ENCODE measurements at places on chromosomes 6 and 20. TPM values are rescaled to one million over a fixed set of nuclear protein-coding genes. Genes with fewer than 3 reads are reported as not detected.
A peak's percentile ranks its signal among the peaks of the same experiment; 100 is the strongest.

DNA sequence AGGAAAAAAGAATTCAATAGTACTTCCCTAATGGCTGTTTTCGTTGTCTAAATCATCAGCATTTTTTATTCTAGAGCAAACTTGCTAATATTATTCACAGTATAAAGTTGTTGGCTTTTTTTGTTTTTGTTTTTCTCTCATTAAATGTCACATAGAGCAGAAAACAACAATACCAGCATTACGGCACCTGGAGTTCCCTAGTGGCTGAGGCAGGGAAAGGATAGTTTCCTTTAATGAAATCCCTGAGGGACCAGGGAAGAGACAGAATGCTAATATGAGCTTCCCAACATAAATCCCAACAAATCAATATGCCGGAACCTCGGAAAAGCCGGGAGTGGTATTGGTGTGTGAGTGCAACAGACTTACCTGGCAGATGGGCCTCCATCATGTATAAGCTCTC lies 235.2 kb upstream of the ASCC3 start:
- no peak overlapping the region for H3K27ac ChIP-seq
- no peaks in the 10 kb centered on the region for H3K27me3 ChIP-seq
- no peak overlapping the region for H3K4me3 ChIP-seq
- no peak for DNase-seq

DNA sequence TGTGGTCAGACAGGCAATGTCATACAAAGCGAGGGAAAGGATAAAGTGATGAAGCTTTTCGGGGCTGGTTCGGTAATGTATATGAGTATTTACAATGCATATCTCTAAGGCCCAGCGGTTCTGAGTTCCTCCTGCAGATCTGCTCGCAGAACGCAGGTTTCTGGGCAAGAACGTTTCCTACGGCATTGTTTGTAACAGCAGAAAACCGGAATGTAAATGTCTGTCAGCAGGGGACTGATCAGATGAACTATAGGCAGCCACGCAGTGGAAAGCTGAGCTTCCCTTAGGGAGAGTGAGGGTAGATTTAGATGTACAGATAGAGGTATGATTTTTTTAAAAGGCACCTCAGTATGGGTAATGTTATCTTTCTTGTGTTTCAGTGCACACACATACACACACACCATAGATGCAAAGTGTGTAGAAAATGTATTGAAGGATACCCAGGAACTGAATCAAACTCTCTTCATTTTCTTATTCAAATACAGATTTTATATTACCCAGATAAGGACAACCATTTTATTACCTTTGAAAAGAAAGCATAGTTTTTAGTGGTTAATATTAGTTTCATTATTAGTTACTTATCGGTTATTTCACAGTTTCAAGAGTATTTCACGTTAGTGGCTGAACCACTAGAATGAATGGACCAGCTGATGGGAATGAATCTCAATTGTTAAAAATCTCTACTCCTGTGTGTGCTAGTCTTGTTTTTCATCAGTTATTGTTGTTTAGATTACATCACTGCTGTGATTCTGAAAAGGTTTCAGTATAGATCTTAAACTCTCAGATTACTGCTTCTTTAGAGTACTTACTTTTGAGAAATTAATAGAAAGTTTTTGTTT lies 56.2 kb downstream of the SNX9 start:
- DNase-seq, result no peak
- H3K4me1 ChIP-seq, result no peaks in the 10 kb centered on the region
- H3K4me3 ChIP-seq, result no peak overlapping the region
- no peaks in the 10 kb centered on the region for H3K27me3 ChIP-seq
- H3K27ac ChIP-seq, result no peak overlapping the region

DNA sequence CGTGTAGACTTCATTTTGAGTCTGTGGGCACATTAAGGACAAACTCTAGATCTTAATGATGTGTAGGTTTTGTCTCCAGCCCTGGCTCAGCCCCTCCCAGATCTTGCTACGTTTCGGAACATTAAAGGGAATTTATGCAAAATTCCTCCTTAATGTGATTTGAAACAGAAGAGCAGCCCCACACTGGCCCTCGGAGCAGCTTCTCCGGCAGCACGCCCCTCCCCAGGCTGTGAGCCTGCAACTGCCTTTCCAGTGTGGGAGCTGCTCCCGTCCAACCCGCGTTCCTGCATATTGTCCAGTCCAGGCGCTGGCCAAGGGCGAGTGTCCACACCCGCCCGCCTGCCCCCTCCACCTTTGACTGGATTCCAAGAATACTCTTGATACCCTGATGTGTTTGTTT lies 257.2 kb downstream of the TAF4 start:
- no peak for DNase-seq
- H3K4me3 ChIP-seq, result no peak overlapping the region
- H3K27ac ChIP-seq, result no peak overlapping the region

GRCh38 chr6:36244641-36245280 lies 25.1 kb upstream of the PNPLA1 start:
- H3K4me3 ChIP-seq, result no peak overlapping the region
- no peak for DNase-seq
- H3K27ac ChIP-seq, result no peak overlapping the region
- peaks cover 18% of the 10 kb centered on the region for H3K4me1 ChIP-seq

DNA sequence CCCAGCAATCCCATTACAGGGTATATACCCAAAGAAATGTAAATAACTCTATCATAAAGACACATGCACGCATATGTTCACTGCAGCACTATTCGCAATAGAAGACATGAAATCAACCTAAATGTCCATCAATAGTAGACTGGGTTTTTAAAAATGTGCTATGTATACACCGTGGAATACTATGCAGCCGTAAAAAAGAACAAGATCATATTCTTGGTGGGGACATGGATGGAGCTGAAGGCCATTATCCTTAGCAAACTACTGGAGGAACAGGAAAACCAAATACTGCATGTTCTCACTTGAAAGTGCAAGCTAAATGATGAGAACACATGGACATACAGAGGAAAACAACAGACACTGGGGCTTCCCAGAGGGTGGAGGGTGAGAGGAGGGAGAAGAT lies 201.2 kb downstream of the GMDS start:
- DNase-seq, result no peak
- H3K4me1 ChIP-seq, result no peaks in the 10 kb centered on the region
- no peak overlapping the region for H3K4me3 ChIP-seq
- H3K36me3 ChIP-seq, result no peaks in the 10 kb centered on the region
- H3K27me3 ChIP-seq, result no peaks in the 10 kb centered on the region

- no peak overlapping the region for H3K27ac ChIP-seq
- no peak overlapping the region for H3K4me3 ChIP-seq
- peaks cover 15% of the 10 kb centered on the region for H3K4me1 ChIP-seq
- H3K36me3 ChIP-seq, result no peaks in the 10 kb centered on the region
Measured at GRCh38 chr6:71488186-71488585, 199.6 kb downstream of the OGFRL1 start.

DNA sequence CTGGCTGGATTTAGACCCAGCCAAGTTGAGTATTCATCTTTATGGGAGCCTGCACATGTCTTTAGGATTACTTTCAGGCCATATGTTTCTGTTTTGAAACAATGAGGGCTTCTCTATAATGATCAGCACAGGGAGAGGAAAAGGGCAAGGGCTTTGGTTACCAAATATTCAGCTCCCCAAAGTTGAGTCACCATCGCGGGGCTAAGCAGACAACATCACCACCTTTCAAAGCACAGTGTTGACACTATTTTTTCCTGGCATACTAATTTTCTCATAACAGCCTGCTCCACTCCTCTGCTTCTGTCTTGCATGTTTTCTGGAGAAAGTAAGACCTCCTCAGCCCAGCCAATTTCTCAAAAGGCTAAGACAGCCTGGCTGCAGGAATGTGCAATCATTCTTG lies 4.9 kb downstream of the SCML4 start:
- peaks cover 12% of the 10 kb centered on the region for H3K4me1 ChIP-seq
- H3K27ac ChIP-seq, result no peak overlapping the region
- no peaks in the 10 kb centered on the region for H3K36me3 ChIP-seq
- H3K4me3 ChIP-seq, result no peak overlapping the region
- DNase-seq, result no peak
- H3K27me3 ChIP-seq, result no peaks in the 10 kb centered on the region

DNA sequence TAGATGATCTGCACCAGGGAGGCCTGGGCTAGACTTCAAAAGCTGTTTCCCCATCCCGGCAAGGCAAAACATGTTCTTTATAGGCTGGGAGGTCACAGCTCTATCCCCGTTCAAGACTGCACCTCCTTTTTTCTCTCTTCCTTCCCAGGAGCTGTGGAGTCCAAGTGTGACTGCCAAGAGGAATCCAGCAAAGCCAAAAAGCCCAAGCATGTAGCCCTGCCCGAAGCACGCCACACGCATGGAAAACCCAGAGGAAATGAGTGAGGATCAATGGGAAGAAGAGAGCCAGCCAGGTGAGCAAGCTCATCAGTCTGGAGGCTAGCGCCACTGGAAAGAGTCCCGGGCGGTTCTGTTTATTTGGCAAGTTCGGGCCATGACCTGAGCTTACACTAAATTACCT lies 240.4 kb downstream of the PRL start:
- H3K27ac ChIP-seq, result no peak overlapping the region
- no peaks in the 10 kb centered on the region for H3K27me3 ChIP-seq
- peaks cover 4% of the 10 kb centered on the region for H3K36me3 ChIP-seq

- H3K36me3 ChIP-seq, result no peaks in the 10 kb centered on the region
- H3K27ac ChIP-seq, result no peak overlapping the region
- H3K4me1 ChIP-seq, result no peaks in the 10 kb centered on the region
- DNase-seq, result no peak
Measured at GRCh38 chr20:38337561-38338140, 8.6 kb upstream of the LBP start.

GRCh38 chr20:24736131-24736843 lies 212.8 kb upstream of the CST7 start:
- H3K27ac ChIP-seq, result no peak overlapping the region
- peaks cover 23% of the 10 kb centered on the region for H3K4me1 ChIP-seq
- no peaks in the 10 kb centered on the region for H3K36me3 ChIP-seq
- H3K4me3 ChIP-seq, result no peak overlapping the region
- no peaks in the 10 kb centered on the region for H3K27me3 ChIP-seq
- peak; percentile 55 for DNase-seq

GRCh38 chr6:130929036-130929678 lies 102.0 kb downstream of the SMLR1 start:
- no peak for DNase-seq
- H3K27me3 ChIP-seq, result no peaks in the 10 kb centered on the region
- no peak overlapping the region for H3K4me3 ChIP-seq
- H3K27ac ChIP-seq, result no peak overlapping the region
- H3K36me3 ChIP-seq, result peaks cover 12% of the 10 kb centered on the region
- peaks cover 23% of the 10 kb centered on the region for H3K4me1 ChIP-seq

GRCh38 chr20:39897781-39898466 lies 791.1 kb downstream of the MAFB start:
- no peaks in the 10 kb centered on the region for H3K36me3 ChIP-seq
- no peaks in the 10 kb centered on the region for H3K4me1 ChIP-seq
- H3K27me3 ChIP-seq, result no peaks in the 10 kb centered on the region
- no peak overlapping the region for H3K4me3 ChIP-seq
- no peak for DNase-seq

DNA sequence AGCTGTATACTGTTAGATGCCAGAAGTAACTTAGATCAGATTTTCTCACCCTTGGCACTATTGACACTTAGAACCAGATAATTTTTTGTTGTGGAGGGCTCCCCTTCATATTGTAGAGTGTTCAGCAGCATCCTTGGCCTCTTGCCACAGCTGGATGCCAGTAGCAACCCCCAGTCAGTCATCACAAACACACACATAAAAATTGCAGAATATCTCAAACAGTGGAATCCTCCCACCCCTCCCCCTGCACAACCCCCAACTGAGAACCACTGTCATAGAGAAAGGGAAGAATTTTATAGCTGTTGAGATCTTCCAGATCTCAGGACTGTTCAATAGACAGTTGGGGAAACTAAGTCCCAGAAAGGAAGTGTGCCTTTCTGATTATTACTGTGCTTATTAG lies 81.2 kb upstream of the VSTM2L start:
- no peak for DNase-seq
- peaks cover 24% of the 10 kb centered on the region for H3K4me1 ChIP-seq
- no peaks in the 10 kb centered on the region for H3K36me3 ChIP-seq
- H3K27ac ChIP-seq, result peak overlapping the region; percentile 24

- H3K4me3 ChIP-seq, result no peak overlapping the region
- no peaks in the 10 kb centered on the region for H3K36me3 ChIP-seq
- no peak overlapping the region for H3K27ac ChIP-seq
- no peak for DNase-seq
- no peaks in the 10 kb centered on the region for H3K27me3 ChIP-seq
- no peaks in the 10 kb centered on the region for H3K4me1 ChIP-seq
Measured at GRCh38 chr6:150345781-150346180, 23.0 kb upstream of the IYD start.

DNA sequence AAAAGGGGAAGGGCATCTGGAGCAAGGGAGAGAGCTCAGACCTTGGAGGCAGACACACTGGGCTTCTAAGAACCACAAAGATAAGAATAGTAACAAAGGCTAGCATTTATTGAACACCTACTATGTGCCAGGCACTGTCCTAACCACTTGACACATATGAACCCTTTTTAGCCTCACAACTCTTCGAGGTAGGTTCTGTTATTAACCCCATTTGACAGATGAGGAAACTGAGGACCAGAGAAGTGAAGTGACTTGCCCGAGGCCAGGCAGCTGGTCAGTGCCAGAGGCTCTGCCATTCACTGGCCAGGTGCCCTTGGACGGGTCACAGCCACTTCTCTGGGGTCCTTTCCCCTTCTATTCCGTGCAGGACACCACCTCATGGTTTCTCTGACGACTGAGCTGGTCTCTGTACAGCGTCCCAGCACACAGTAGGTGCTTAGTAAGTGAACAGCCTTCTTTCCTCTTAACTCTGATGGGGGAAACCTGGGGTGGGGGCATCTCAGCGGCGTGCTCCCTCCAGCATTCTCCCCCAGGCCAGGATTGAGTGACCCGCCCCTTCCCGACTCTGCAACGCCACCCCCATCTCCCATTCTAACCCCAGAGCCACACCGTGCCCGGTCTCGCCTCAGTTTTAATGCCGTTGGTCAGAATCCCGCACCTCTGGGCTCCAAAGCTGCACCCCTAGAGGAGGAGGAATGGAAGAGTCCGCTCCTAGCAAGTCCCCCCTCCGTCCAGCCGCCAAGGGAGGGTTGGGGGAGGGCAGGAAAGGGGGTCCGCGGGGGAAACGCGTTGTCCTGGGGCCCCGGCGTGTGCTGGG lies 55.7 kb downstream of the CD40 start:
- H3K27ac ChIP-seq, result no peak overlapping the region
- no peak overlapping the region for H3K4me3 ChIP-seq
- peaks cover 4% of the 10 kb centered on the region for H3K4me1 ChIP-seq
- no peak for DNase-seq

- peak; percentile 75 for DNase-seq
- H3K4me3 ChIP-seq, result no peak overlapping the region
- no peaks in the 10 kb centered on the region for H3K4me1 ChIP-seq
- H3K27me3 ChIP-seq, result no peaks in the 10 kb centered on the region
Measured at GRCh38 chr6:152099446-152100182, 292.1 kb downstream of the ESR1 start.

- no peaks in the 10 kb centered on the region for H3K27me3 ChIP-seq
- H3K27ac ChIP-seq, result no peak overlapping the region
- H3K36me3 ChIP-seq, result no peaks in the 10 kb centered on the region
- H3K4me1 ChIP-seq, result no peaks in the 10 kb centered on the region
Measured at GRCh38 chr6:8446391-8446790, 11.0 kb upstream of the SLC35B3 start.

Gene ZSCAN23
- total RNA-seq, result 2.9 TPM

Gene SLC4A11
- total RNA-seq, result not detected

Gene ALDH8A1
- total RNA-seq, result 2.6 TPM

Gene RAB44
- total RNA-seq, result 0.19 TPM

Gene MOG
- not detected for total RNA-seq

Gene NMBR
- total RNA-seq, result not detected

Gene GRM1
- under 0.01 TPM for total RNA-seq

Gene COL9A3
- 14.3 TPM for total RNA-seq

Gene BPIFB1
- not detected for total RNA-seq

Gene NOTCH4
- 30.6 TPM for total RNA-seq

Gene LRFN2
- not detected for total RNA-seq

Gene CRIP3
- total RNA-seq, result not detected
